K562 (cell line): ENCODE measurements at places on chromosomes 2 and 18.
A peak's percentile ranks its signal among the peaks of the same experiment; 100 is the strongest.

GRCh38 chr2:97868986-97869721 lies 126.6 kb downstream of the TMEM131 start:
- no peak for DNase-seq

GRCh38 chr2:40721595-40721994 lies 269.7 kb upstream of the SLC8A1 start:
- DNase-seq, result no peak

GRCh38 chr2:171409436-171409971 lies 24.3 kb downstream of the METTL8 start:
- DNase-seq, result no peak

GRCh38 chr18:28382215-28382879 lies 205.4 kb upstream of the CDH2 start:
- no peak for DNase-seq

DNA sequence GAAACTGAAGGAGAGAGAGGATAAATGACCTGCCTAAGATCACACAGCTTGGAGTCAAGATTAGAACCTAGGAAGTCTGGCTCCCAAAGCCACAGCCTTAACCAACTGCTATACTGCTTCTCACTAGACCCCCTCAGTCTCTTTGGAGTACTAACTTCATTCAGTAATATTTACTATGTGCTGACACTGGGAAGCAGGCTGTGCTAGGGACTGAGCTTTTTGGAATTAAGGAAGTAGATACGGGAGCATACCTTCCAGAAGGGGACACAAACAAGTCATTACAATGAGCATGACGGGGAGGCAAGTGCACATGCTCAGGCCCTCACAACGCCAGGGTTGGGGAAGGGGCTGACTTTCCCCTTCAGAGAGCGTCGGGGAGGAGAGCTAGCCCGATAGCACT lies 97.7 kb downstream of the INO80D start:
- no peak for DNase-seq

DNA sequence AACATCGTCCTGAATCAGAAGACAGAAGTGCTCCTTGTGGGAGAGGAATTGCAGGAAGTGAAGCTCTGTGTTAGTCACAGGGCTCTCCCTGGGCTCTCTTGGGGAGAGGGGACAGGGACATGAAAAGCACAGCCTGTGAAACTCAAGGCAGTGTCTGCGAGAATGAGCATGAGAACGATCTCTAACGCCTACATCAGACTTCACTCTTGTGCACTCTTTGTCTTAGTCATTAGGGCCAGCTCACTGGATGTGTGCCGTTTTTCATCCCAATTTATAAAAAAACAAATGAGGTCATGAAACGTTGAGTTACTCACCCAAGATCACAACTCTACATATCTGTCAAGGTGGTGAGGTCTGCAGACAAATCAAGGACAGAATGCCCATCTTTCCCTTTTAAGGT lies 27.0 kb upstream of the TWIST2 start:
- DNase-seq, result no peak

DNA sequence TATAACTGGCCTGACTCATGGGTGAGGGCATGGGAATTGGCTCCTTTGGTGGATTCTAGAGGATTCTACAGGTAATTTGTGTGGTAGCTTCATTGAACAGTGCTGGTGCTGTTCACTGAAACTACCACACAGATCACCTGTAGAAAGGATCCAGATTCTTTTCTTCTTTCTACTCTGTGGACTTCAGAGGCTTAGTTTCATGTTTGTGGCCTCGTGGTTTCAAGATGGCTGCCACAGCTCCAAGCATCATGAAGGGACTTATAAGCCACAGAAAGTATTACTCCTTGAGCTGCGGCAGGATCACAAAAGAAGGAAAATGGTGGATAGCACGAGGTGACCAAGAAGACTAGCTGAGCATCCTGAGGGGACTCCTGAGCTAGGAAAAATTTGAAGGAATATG lies 88.9 kb downstream of the ADCYAP1 start:
- DNase-seq, result no peak

DNA sequence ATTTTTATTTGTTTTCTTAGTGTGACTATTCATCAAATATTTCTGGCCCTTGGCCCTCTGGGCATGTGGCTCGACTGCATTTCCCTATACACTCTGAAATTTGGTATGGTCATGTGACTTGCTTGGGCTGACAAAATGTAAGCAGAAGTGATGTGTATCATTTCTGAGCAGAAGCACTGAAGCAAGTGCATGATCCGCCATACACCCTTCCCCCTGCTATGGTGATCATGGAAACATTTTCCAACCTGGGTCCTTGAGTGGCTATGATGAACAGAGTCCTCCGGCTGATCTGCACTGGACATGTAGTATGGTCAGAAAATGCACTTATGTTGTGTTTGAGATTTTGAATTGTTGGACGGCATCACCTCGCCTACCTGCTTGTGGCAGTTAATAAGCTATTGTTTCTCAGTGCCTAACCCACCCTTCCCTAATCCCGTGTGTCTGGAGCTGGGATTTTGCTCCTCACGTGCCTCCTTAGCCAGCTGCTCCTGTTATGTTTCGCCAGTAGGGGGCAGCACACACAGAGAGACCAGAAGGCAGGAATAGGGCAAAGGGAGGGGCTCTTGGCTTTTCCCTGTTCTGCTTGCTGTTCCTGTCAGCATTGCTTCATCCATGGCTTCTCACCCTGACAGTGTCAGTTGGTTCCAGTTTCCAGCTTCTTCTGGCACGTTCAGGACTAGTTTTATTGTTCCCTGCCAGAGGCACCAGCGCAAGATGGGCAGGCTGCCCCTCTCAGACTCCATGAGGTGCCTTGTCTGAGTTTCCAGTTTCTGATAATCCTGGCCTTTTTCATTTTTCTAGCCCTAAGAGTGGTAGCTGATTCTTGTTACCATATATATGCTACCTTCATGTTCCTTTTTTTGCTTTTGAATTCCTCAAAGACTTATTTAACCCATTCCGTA lies 207.4 kb downstream of the ARL6IP6 start:
- peak; percentile 25 for DNase-seq

DNA sequence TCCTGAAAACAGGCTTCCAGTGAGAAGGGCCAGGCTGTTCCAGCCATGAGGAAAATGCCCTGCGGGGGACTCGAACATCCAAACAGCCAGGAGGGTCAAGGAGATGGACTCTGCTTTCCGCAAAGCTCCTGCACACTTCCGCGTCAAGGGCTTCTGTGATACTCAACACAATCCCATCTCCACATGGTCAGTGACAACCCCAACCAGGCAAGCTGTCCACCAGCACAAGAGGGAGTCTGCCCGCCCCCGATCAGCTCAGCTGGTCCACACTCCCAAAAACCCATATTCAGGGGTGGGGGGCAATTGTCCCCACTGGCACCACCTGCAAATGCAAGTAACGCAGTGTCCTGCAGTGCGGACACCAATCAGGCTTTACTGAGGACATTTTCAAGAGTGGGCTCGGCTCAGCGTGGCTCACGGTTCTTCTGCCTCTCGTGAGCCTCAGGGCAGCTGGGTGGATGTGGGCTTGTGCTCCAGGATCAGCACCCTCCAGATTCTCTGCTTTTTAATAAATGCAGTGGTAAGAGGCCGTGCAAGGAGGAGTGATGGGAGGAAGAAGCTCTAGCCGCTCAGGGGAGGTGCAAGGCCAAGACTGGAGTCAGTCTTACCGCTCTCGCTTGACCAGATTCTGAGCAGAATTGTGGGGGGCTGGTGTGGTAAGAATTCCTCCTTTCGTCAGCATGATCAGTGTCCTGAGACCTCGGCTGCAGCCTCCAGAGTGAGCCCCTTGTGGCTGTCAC lies 19.5 kb upstream of the CIDEA start:
- no peak for DNase-seq

DNA sequence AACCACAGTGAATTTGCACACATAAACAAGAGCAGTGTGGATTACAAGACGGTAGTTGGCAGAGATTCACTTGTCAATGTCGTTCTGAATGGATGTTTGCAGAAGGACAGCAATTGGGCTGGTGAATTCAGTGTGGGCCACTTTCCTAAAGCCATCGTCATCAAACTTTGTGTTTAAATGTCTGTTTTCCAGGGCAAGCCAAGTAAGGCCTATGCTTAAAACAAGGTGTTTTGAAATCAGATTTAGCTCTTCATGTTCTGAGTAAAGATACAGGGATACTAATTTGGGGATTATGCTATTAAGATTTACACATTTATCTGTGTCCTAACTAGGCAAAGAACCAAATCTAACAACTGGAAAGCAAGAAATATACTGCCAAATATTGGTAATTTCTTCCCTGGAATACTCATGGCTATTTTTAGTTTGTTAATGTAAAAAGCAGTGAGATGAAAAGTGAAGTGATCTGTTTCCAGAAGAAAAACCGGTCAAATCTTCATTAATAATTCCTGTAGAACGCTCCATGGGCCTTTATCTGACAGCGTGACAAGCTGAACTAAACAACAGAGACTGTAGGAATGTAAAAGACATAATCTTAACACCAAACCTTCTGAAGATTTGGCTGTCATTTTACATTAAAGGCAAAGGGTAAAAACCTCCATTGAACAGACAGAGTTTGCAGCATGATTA lies 175.7 kb downstream of the ICOS start:
- DNase-seq, result no peak

GRCh38 chr2:72293620-72294019 lies 146.0 kb upstream of the CYP26B1 start:
- DNase-seq, result no peak

- peak; percentile 49 for DNase-seq
Observed at GRCh38 chr2:28750316-28751251, 1.0 kb upstream of the PPP1CB start.

GRCh38 chr18:59139291-59139614 lies 431 bp upstream of the SEC11C start:
- peak; percentile 90 for DNase-seq

GRCh38 chr2:216590780-216591179 lies 42.4 kb upstream of the IGFBP2 start:
- no peak for DNase-seq

DNA sequence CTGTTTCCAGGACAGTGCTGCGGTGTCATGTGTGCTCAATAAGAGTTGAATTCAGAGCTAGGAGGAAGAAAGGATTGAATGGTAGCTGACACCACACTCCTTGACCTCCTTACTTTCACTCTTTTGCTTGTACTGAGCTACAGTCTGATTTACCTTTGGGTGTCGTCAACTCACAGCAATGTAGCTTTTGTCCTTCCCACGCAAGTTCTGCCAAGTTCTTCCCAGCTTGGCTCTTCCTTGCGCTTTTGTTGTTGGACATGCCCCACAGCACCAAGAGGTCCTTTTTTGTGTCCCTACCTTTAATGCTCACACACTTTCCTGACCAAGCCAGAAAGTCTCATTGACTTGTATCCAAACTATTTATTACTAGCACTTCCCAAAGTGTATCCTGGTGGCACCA lies 38.3 kb upstream of the ITGB6 start:
- DNase-seq, result no peak

DNA sequence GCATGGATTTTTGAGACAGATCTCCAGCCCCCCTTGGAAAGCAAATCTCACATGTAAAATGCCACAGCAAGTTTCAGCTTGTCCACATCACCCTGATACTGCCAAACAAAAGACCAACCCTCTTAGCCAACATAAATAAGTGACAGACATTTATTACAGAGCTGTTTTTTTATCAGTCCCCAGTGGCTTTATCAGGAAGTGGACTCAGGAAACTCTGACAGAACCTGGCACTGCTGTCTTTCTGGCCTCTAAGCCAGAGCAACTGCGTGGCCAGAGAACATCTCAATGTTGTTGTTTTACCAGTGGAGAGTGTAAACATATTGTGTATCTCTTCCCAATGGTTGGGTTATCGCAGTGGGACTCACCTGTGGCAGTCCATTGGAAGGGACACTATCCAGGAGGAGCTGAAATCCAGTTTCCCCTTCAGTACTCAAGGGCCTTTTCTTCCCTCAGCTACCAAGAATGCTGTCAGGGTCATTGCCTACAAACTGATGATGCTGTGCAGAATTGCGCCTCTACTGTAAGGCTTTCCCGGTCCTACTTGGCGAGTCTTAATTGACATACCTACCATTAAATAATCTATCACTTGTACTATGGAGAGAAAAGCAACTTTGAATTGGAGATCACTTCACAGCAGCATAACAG lies 22.0 kb downstream of the SLC14A1 start:
- DNase-seq, result no peak

DNA sequence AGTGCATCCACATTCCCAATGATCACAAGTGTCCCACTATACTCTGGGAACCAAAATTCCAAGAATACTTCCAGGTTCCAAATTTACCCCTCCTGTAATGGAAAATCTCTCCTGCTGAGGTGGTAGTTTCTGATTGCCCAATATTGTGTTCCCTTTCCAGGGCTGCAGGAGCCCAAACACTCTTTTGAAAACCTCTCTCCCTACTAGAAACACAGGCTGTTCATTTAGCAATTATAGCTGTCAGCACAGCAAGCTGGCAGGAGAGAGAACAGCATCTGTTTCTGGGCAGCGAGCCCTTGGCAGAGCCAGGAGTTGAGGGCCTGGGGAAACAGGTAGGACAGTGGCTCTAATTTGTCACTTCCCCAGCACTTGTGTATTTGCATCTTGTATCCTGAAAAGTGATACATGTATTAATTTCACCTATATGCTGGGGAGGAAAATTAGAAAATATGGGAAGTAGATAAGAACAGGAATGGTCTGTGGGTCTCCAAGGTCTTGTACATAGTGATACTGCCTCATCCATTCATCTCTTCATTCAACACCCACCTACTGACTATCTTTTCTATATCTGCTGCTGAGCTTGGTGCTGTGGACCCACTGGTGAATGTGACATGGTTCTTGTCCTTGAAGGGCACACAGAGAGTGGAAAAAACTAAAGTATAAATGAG lies 16.9 kb upstream of the PAIP2B start:
- no peak for DNase-seq

- peak; percentile 63 for DNase-seq
Observed at GRCh38 chr2:28356095-28356911, 36.4 kb upstream of the FOSL2 start.

- DNase-seq, result no peak
Observed at GRCh38 chr2:119508756-119509155, 15.5 kb downstream of the SCTR start.

GRCh38 chr2:210762604-210763588 lies 206.5 kb downstream of the CPS1 start:
- no peak for DNase-seq

- DNase-seq, result no peak
Observed at GRCh38 chr18:23740105-23740830, 51.0 kb downstream of the LAMA3 start.

DNA sequence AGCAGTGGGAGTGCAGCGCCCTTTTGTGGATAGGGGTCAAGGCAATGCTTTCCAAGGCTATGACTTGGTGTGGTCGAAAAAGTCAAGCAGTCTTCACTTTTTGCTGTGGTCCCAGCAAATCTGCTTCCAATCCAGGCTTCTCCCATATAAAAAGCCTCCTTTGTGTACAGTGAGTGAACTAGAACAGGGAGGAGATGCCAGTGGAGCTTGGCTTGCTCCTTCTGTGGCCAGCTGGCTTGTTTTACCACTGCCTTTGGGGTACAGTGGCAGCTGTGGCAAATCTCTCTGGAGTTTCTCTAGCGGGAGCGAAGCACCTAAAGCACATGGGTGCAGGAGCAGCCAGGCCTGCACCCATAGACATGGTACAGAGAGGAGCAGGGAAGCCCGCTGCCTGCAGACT lies 103.5 kb downstream of the MSH2 start:
- no peak for DNase-seq

GRCh38 chr18:49189772-49190171 lies 239.0 kb upstream of the SMAD7 start:
- DNase-seq, result no peak

GRCh38 chr2:148517822-148518221 lies 126.7 kb upstream of the EPC2 start:
- no peak for DNase-seq
